ENCODE measurements at places on chromosomes 3 and 15.

GRCh38 chr3:187968883-187969580 lies 184.9 kb upstream of the LPP start:
- DNase-seq: no peak

DNA sequence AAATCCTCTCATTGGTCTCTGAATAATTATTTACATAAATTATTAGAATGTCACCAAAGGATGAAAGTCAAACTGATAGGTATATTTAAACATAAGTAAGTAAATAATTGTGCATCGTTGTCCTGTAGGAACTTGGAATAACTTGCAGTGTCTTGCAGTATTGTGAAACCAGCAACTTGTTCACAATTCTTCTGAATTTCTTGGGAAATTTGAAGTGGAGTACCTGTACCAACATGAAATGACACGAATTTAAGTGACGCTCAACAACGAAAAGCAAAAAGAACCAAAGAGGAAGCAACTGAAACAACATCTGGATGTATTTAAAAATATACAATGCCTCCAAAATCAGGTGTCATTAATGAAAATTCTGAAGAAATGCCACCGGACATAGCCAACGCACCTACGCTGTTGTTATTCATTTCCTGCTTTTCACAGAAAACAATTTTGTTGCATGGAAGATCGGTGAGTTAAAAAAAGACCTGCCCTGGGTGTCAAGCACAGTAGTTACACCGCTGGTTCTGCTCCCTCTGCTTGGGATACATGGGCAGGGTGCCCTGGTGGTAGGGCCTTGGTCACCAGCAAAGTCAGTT lies 112.5 kb downstream of the RPLP1 start:
- no peak for DNase-seq

DNA sequence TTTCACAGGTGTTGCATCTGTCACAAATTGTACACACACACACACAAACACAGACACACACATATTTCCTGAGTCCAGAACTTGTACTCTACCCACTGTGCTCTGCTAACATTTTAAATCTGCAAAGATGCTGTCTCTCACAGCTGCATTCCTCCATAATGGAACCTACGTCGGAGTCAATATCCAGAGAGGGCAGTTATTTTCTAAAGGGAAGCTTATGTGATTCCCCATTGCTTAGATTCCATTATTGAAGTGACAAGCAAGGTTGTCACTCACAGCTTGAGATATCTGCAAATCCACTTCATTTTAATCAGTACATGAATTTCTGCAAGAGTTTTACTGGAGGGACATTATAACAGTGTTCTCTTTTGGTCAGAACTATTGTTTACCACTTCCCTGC lies 992.4 kb downstream of the NSUN3 start:
- DNase-seq: no peak

DNA sequence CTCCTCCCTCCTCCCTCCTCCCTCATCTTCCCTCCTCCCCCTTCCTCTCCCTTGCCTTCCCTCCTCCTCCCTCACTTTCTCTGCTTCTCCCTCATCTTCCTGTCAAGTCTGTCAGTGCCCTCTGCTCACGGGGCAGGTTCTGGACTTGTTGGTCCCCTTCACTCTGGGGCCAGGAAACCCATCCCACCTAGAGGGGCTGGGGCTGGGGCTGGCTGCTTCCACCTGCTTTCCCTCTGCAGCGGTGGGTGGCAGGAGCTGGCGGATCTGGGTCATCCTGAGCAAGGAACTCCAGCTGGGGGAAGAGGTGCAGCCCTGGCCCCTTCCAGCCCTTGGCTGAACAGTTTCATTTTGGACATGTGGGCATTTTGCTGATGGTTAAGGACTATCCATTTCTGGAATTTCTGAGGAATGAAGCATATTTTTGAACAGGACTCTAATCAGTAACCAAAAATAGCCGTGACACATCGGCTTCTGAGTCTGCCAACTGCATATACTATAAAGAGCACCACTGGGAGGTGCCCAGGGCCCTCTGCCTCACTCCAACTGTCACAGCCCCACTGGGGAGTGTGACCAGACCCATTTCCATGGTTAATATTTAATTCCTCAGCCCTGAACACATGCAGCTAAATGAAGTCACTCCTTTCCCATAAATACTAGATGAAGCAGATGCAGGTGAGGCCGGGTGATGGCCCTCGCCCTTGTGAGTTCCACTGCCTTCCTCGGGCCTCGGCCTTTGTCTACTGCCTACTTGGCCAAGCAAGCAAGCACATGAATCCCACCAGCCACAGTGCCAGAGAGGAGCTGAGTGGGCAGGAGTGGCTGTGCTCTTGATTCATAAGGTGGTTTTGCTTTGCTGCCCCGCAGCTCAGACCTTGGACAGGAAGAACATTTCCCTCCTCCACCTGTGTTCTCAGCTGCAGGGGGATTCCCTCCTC lies 39.8 kb downstream of the CHDH start:
- peak; percentile 34 for DNase-seq

- DNase-seq: no peak
Measured at GRCh38 chr3:73141525-73141924, 80.1 kb downstream of the EBLN2 start.

DNA sequence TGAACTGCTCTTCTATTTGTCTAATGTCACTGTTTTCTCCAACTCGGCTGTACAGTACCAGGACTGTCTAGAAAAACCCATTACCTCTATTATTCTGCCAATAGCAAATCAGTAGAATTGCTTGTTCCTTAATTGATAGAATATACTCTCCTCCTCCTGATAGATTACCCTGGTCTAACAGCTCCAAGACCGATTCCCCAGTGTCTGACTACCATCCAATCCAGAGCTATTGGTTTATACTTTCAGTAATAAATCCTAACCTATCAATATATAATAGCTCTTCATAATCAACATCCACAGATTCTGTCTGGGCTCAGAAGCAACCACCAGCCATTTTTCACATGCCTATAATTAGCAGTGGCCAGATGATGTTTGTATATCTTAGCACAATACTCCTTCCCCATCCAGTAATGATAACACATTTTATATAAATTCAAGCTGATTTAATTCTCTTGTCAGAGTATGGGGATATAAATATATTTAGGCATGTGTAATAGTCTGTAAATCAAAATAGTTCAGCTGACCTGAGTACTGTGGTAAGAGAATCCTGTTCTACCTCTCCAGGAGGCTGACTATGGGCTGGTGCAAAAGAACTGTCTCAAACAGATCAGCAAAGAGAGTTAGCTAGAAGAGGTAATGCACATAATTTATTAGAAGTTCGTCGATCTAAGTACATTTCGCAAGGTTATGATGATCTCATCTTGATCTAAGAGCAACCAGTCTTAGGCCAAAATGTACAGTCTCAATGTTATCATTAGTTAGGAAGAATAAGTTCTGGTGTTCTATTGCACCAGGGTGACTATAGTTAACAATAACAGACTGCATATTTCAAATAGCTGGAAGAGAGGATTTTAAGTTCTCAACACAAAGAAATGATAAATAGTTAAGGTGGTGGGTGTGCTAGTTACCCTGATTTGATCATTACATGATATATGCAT lies 193.4 kb downstream of the SHOX2 start:
- DNase-seq: no peak

- DNase-seq: no peak
Measured at GRCh38 chr15:27167738-27168137, 196.8 kb downstream of the GABRG3 start.

DNA sequence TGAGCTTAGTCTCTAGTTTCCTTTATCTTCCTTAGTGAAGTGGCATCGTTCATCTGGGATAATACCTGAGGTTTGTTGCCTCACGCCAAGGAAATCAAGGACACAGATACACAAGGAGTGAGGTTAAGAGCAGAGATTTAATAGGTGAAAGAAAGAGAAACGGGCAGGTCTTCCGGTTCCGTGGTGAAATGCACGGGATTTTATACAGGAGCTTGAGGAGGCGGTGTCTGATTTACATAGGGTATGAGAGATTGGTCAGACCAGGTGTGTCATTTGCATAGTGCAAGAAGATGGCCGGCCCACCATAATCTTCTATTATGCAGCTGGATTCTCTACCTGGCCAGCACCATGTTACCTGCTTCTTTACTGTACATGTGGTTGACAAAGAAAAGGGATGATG lies 17.2 kb downstream of the ARRDC4 start:
- no peak for DNase-seq

- DNase-seq: peak; percentile 63
Measured at GRCh38 chr3:42780892-42781700, 8.0 kb upstream of the CCDC13 start.

DNA sequence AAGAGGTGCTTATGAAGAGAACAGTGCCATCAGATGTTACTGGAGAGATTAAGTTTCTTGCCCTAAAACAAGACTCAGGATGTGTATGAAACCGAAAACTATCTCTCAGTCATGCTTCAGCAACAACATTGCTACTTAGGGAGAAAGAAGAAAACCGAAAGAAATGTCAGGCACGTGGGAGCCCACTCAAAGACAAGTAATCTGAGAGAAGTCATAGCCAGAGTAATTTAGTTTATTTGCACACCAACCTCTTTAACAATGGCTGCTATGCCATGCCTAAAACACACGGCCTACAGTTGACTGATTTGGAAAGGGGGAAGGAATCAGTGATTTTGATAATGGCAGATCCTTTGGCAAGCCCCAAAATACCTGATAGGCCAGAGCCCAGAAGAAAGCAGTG lies 162.9 kb downstream of the TIGIT start:
- DNase-seq: no peak

GRCh38 chr3:143902210-143902609 lies 53.9 kb upstream of the SLC9A9 start:
- DNase-seq: no peak

GRCh38 chr15:100972975-100973350 lies 53.8 kb downstream of the LRRK1 start:
- no peak for DNase-seq

GRCh38 chr3:57082481-57082880 lies 22.0 kb downstream of the SPATA12 start:
- DNase-seq: no peak

All from retina (tissue), 1 donor.